ENCODE measurements at places on chromosomes 13 and 19.

DNA sequence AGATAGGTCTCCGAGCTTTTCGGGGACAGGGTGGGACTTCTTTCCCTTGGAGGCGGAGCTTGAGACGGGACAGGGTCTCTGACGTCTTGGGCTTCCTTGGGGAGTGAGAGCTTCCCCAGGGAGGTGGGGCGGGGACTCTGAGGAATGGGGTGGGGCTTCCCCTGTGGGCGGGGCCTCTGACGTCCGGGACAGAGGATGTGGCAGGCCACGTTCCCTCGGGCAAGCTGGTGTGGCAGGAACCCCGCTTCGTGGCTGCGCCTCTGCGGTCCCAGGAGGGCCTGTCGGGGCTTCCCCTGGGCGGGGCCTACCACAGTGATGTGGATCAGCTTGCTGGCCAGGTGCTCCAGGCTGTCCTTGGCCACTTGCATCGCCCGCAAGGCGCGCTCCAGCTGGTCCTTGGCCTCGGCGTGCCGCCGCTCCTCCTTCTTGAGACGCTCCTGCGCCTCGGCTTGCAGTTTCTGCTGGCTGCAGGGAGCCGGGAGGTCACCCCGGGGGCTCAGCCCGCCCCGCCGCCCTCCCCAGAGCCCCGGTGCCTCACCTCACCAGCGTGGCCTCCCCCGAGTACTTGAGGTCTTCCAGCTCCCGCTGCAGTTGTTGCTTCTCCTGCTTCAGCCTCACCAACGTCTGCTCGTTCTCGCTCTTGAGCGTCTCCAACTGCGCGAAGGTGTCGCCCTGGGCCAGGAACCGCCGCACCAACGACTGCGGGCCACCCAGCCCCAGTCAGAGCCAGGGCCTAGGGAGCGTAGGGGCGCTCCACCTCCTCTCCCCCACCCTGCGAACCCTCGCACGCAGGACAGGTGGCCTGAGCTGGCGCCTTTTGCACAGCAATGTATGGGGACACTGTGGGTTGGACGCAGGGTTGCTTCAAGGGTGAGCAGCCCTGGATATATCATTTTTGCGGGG, 3.3 kb upstream of the RGL3 start:
- DNase-seq: no peak

DNA sequence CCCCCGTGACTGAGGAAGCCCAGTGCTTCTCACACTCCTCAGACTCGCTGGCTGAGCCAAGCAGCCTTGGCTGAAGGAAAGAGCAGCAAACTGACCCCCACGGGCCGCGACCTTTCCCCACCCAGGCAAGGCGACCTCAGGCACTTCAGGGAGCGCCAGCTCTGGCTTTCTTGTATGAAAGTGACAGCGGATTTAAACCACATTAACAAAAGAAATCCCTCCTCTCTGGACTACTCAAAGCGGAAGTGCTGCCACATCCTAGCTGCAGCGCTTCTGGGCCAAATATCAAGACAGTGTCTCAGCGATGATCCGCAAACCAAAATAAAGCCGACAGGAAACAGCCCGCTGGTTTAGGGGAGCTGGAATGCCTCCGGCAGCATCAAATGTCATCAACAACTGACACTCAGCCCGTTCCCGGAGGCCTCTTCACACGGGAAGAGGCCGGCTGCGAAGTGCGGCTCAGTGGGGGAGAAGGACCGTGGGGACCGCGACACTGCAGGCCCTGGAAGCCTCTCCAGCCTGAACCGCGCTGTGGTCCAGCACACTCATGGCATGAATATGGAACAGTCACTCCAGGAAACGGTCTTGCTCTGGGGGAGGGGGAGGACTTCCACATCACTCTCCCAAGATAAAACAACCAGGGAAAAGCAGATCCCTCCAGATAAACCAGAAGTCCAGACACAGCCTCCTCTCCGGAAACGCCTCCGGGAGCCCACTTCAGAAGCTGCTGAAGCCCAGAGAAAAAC, 1.4 kb downstream of the RASA3 start:
- no peak for DNase-seq

DNA sequence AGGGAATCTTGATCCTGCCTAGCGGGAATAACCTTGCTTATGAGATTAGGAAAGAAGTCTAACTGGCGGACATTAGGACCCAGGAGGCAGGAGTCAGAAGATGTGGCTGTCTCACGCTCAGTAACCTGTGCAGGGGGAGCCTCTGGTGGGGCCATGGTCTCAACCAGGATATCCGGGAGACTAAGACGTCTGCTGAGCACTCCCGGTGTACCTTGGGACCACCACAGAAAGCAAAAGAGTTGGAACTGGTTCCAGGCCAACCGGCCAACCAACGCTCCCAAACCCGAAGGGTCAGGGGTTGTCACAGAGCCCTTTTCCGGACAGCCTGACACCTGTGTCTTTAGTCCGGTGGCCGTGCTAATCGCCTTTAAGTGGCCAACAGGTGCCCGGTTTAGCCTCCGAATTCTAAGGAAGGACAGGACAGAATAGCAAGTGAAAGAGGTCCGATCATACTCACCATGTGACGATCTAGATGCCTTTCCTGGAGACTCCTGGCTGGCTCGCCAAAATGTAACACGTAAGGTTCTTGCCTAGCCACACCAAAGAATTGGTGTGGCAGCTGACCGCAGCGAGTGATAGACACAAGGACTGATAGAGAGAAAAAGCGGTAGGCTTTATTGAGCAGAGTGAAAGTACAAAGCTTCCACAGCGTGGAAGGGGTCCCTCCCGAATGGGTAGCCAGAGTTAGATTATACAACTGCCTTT, 103.9 kb upstream of the DIAPH3 start:
- DNase-seq: no peak

DNA sequence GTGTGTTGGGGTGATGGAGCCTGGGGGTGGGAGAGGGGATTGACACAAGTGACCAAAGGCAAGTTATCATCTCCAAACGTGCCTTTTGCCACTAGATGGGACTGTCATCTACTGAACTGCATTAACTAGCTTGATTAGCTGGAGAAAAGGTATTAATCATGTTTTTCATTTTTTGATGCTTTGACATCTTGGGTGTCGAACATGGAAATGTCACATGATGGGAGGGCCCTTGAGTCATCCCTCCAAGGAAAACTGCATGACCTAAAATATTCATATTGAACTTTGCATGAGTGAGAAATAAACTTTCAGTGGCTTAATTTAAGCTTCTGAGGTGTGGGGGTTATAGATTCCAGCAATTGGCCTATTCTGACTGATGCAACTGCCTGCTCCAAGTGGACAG, 73.3 kb downstream of the ALOX5AP start:
- no peak for DNase-seq

DNA sequence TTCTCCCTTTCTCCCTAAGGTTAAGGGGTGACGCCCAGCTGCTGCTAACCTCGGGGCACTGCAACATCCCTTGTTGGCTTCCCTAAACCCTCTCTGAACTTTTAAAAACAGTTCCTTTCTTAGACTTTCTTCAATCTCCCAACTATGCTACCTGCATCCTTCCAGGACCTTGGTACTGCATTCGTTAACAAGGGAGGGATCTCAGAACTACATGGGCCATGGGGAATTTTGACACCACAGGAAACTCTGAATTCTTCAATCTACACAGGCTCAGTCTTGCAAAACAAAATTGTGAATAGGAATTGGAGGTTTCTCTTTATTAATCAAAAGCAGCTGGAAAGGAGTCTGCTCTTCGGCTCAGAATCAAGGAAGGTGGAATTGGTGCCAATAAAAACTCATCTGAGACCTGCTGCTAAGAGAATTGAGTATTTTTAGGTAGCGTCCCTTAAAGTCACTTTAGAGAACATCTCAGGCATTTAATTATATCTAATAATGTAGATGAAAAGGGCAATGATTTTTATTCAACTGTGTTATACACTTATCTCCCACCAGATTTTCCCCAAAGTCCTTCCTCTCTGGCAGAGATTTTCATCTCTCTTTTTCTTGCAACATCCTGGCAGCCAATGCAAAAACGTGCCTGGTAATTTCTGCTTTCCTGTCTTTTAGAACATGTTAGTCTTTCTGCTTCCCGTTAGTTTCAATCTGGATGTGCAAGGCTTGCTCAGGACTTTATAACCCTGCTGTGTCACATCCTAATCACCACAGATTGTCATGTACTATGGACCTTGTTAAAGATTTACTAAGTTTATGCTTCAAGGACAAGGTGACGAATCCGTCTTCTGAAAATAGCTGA, 69.1 kb upstream of the SLC15A1 start:
- no peak for DNase-seq

GRCh38 chr13:65943708-65944107, 1286.4 kb downstream of the PCDH9 start:
- DNase-seq: no peak

GRCh38 chr19:30391052-30391451, 18.9 kb downstream of the ZNF536 start:
- DNase-seq: no peak

DNA sequence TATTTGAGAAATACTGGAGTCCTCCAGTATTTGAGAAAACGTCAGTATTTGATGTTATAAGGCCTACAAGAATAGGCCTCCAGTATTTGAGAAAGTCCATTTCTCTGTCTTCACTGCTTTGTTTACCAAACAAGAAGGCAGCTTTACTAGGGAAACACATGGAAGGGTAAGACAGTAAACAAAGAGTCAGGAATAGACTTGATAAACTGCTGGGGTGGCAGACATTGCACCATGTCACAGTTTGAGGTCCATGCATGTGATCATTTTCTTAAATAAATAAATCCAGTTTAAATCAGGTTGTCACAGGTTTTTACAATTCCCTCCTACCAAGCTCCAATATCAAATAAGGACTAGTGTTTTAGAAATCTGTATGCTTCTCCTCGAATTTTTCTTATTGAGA, 1431.0 kb upstream of the SPRY2 start:
- no peak for DNase-seq

- DNase-seq: no peak
Observed at GRCh38 chr13:47705185-47705584, 295.9 kb downstream of the SUCLA2 start.

DNA sequence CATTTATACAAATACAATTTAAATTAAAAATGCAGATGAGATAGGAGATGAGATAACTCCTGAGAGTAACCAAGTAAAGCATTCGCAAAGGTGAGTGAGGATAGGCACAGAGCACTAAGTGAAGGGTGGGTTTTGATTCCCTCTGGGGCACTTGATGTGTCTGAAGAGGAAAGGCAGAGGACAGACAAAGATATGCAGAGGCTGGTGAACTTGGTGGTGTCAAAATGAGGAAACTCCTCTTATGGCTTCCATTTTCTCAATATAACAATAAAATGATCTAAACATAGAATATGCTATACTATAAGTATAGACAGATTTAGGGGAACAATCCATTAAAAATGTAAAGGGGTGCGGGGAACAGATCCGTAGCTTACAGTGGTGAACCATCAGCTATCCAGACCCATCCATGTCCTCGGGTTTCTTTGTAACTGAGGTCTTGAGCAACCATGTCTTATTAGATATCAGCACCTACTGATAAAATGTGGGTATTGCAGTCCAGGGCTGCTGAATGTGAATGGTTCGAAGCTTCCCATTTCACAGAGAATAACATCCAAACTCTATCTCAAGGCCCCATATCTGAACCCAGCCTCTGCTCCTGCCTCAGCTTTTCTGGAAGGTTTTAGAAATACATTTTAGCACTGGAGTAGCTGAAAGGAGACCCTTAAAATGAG, 73.9 kb upstream of the SLC10A2 start:
- no peak for DNase-seq
